ACHN (cell line): ENCODE measurements at places on chromosomes 7 and 10.

GRCh38 chr10:122636953-122637352 lies 62.7 kb downstream of the C10orf120 start:
- DNase-seq: no peak

GRCh38 chr7:53387515-53387914 lies 352.1 kb downstream of the POM121L12 start:
- no peak for DNase-seq

DNA sequence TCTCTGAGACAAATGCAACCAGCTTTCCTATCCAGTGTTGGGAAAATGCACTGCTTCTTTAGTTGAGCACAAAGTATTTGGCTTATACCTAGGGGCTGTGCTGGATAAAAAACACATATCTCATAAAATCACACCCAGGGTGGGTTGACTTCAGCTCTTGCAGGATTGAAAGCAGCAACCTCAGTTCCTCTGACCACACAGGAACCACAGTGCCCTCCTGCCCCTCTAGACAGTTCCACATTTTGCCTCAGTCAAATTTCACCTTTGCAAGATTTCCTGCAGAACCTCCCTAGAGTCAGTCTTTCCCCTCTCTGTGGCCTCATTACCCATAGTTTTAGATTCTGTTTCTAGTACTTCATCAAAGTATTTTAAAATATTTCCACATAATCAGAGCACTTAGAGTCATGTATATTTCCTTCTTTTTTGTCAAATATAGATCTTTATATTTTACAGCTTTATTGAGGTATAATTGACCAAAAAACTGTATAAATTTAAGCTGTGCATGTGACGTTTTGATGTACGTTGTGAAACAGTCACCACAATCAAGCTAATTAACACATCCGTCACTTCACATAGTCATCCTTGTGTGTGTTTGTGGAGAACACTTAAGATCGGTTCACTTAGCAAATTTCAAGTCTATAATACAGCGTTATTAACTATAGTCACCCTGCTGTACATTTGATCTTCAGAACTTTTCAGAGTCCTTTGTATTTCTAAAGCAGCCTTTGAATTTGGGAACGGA lies 37.0 kb upstream of the EGR2 start:
- DNase-seq: no peak

DNA sequence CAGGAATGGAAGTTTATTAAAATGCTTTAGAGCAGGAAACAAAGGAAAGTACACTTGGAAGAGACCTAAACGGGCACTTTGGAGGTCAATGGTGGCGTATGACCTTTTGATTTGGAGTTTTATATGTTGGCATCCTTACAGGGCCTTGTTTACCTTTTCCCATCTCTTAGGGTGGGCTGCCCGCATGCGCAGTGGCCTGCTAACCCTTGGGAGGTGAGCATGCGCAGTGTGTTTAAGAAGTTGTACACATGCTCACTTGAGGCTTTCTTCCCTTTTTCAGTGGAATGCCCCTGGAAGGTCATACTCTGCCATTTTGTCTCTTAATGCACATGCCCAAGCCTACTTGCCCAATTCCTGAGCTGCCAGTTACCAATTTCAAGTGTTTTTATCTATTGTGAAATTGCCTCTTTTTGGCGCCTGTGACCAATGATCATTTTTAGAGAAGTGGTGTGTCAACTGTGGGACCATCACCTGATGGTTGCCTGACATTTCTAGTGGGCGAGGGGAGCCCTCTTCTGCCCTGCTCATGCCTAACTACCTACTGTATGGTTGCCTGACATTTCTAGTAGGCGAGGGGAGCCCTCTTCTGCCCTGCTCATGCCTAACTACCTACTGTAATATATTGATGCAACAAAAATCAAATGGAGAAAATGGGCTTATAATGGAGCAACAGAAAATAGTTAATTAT lies 138.0 kb downstream of the PPP1R9A start:
- DNase-seq: peak; percentile 71

DNA sequence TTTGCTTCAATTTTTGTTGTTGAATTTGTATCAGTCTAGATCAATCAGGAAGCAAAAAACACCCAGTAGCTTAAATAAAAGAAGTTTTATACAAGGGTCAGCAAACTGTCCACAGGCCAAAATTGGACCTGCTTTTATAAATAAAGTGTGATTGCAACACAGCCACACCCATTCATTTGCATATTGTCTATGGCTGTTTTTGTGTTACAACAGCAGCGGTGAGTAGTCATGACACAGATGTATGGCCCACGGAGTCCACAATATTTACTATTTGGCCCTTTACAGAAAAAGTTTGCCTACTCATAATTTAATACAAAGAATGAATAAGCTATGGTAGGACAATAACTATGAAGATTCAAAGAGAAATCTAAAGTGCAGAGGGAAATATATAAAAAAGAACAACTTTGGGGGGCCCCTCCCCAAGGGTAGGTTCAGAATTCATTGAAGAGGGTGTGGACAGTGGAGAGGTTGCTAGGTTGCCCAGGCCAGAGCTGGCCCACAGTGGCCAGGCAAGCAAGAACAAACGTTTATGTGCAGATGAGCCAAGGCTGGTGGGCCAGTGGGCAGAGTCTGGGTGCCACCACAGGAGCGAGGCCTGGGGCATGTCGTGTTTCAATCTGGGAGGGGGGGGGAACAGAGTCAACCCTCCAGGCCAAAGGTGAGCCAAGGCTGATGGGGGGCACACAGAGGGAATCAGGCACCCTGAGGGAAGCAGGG lies 47.0 kb upstream of the AMPH start:
- DNase-seq: no peak

DNA sequence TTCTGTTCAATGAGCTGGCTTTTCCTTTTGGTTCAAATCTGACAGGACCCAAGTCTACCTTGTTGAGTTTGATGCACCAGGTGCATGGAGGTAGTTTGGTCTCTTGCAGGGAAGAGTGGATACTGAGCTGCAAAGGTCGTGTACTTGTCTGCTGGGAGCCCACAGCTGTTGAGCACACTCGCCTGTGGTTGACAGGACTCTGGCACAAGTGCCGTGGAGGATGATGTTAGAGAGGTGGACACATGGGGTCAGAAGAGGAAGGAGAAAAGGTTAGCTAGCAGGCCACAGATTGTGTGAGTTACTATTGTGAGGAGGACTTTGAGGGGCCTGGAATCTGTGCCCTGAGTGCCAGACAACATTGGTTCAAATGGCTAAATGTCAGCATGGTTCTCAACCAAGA lies 197.3 kb downstream of the CREB5 start:
- no peak for DNase-seq

DNA sequence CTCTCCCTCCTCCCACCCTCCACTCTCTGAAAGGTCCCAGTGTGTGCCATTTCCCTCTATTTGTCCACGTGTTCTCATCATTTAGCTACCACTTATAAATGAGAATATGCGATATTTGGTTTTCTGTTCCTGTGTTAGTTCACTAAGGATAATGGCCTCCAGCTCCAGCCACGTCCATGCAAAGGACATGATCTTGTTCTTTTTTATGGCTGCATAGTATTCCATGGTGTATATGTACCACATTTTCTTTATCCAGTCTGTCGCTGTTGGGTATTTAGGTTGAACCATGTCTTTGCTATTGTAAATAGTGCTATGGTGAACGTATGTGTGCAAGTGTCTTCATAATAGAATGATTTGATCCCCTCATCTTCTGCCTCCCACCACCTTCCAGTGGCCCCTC lies 183.7 kb upstream of the AUTS2 start:
- DNase-seq: no peak

DNA sequence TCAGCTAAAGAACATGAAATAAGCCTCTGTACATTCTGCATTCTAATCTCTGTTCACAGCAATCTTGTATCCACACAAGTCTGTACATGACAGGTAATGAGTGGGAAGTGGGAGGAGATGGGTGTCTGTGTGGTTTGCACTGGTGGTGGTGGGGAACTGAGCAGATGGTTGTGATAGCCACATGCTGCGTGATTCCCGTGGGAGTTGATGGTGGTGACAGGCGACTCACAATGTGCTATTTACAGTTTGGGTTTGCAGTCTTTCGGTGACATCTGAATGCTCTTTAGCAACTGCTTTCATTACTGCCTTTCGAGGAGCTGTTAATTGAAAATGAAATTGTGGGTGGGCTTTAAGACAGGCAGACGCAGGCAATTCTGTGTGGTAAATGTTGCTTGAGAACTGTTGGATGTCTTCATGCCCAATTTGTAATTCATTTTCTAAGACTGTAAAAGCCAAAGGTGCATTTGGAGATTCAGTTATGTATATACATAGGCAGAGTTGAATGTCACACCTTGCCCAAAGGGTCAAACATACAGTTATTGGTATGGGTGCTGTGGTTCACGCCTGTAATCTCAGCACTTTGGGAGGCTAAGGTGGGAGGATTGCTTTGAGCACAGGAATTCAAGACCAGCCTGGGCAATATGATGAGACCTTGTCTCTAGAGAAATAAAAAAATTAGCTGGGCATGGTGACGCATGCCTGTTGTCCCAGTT lies 308.2 kb downstream of the AUTS2 start:
- no peak for DNase-seq

- DNase-seq: no peak
Measured at GRCh38 chr10:75612904-75613684, 181.7 kb downstream of the LRMDA start.

DNA sequence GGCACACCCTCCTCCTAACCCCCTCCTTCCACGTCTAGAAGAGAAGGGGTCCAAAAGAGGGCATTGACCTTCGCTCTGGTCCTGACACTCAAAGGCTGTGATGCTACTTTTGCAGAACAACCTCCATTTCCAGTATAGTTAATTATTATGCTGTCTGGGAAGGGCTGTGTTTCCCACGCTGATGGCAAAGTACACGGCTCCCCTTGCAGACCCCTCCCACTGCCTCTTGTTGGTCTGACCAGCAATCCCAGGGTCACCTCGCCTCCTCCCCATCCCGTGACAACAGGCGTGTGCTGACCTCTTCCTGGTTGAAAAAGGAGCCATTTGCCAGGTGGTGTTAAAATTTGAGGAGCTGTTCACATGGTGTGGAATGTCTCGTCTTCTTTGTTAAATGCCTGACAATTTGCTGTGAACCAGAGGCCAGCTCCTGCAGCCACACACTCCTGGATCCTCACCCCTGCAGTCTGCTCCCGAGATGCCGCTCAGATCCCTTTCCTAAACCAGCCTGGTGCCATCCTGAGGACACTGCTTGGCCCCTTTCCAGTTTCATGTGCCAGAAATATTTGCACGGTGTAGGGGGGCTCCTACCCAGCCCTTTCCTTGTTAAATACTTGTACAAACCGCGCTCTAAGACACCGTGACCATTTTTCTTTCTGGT lies 321.7 kb downstream of the WDR37 start:
- no peak for DNase-seq

DNA sequence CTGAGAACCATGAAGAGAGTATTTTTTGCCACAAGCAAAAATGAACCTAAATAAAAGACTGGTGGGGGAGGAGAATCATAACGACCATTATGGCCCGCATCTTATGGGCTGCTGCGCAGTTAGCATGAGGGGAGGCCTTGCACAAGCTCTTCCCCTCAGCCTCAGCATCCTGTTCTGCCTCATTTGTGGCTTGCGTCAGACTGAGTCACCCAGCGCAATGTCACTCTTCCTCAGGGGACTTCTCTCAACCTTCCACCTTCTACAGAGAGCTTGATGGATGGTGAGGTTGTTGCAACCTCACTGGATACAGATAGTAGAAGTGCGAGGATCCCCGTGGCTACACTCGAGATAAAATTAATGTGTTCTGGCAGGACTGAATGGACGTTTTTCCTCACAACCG lies 16.8 kb upstream of the GPR15LG start:
- no peak for DNase-seq

GRCh38 chr7:19713676-19714075 lies 4.8 kb upstream of the POLR1F start:
- peak; percentile 75 for DNase-seq
